Astrocyte of the spinal cord (primary cell): ENCODE measurements at places on chromosomes 5 and 9.

DNA sequence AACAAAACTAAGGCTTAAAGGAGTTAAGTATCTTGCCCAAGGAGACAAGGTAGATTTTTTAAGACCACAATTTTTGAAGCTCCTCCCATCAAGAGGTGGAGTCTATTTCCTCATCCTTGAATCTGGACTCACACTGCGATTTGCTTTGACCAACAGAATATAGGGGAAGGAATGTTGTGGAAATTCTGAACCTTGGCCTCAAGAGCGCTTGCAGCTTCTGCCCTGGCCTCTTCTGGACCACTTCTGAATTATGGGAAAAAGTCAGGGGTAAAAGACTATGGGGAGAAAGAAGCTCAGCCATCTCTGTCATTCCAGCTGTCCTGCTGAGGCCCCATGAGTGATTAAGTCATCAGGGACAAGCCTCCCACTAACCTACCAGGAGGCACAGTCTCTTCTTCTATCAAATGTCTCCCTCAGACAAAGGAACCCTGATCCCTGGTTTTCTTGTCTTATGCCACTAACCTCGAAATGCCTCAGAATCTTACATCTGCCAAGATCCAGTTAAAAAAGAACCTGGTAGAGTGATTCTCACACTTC is 25.9 kb downstream of the MAPKAP1 start:
- no peak for DNase-seq

- peak; percentile 46 for DNase-seq
Observed at GRCh38 chr9:24382566-24382965, 163.1 kb downstream of the IZUMO3 start.

GRCh38 chr9:83280268-83280667 is 217.3 kb upstream of the RASEF start:
- peak; percentile 53 for DNase-seq

DNA sequence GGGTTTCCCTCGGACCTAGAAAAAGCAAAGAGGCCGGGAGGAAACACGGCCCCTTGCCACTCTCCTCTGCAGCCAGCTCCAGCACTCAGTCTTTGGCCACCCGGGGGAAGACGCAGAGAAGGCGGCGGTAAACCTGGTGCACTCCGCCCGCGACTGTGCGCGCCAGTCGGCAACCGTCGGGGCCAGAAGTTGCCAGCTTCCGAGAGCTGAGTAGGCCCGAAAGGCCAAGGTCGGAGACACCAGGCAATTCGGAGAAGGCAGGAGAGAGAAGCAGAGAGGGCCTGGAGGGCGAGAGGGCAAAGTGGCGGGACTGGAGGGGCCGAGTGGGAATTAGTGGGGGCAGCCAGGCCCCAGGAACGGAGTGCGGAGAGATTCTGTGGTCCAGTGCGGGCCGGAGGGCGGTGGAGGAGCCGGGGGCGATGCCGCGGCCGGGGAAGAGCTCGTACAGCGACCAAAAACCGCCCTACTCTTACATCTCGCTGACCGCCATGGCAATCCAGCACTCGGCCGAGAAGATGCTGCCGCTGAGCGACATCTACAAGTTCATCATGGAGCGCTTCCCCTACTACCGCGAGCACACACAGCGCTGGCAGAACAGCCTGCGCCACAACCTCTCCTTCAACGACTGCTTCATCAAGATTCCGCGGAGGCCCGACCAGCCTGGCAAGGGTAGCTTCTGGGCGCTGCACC is at the start of gene FOXB2:
Gene FOXB2 (plus strand): TSS at position 420 of the 690 bp plus-strand sequence. CDS start 0 bp downstream, at position 420.
- DNase-seq, result no peak
